ENCODE measurements at places on chromosomes 7 and 10.

DNA sequence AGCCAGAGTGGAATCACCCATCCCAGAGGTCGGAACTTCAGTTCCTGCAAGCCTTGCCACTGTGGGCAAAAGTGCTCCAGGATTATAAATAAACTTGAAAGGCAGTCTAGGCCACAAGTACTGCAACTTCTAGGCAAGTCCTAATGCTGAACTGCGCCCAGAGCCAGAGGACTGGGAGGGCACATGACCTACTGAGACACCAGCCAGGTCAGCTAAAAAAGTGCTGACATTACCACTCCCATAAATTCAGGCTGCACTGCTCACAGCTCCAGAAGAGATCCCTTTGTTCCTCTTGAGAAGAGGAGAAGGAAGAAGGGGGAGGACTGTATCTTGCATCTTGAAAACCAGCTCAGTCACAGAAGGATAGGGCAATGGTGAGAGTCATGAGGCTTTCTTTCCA lies 1084.1 kb upstream of the PHF14 start:
- no peak for DNase-seq

DNA sequence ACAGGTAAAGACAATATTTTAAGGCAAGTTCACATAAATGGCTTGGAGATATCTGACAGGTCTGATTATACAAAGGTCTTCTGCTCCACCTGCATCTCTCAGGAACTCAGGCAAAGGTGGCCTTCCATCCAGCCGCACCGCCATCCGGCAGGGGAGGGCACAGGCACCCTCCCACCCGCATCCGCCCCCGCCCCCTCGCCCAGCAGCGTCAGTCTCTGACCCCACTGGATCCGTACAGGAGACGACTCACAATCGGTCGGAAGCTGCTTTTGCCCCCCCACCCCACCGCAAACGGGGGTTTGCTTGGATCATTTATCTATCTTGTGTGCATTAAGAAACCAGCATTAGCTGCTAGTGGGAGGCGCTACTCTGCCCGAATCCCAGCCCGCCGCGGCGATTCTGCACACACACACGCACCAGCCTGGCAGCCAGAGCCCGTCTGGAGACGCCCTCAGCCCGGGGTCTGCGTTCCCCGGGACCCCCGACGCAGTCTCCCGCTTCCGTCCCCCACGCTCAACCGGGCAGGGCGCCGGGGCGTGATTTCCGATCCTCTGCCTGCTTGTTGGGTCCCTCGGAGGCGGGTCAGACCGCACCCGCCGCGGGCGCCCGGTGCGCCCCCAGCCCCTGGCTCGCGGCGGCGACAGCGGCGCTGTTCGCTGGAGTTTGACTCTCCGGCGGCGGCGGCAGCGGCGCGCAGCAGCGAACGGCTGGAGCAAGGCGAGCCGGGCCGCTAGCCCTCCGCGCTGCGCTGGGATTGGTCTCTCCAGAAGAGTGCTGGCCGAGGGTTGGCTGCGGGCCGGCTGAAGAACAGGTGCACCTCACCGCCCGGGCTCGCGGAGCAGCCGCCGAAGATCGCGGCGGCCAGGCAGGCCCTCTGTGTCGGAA lies 820 bp upstream of the NRG3 start:
- peak; percentile 74 for DNase-seq

- DNase-seq: no peak
Measured at GRCh38 chr10:71357792-71358265, 38.8 kb downstream of the SLC29A3 start.

DNA sequence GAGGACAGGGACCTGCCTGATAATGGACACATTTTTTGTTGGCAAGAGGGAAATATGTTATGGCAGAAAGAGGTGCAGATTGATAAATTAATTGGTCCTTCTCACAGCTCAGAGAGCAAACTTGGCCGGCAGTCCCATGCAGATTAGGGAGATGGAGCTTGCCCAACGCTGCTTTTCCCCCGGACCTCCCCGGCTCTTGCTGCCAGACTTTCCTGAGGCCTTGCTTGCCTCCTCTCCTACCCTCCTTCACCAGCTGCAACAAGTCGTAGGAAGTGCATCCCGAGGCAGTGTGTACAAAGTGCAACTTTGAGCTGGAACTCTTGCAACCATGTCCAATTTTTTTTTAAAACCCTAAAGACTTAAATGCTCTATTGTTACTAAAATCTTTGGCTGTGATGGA lies 215.5 kb downstream of the LRMDA start:
- DNase-seq: no peak

- no peak for DNase-seq
Measured at GRCh38 chr10:8767591-8767990, 713.1 kb downstream of the GATA3 start.

DNA sequence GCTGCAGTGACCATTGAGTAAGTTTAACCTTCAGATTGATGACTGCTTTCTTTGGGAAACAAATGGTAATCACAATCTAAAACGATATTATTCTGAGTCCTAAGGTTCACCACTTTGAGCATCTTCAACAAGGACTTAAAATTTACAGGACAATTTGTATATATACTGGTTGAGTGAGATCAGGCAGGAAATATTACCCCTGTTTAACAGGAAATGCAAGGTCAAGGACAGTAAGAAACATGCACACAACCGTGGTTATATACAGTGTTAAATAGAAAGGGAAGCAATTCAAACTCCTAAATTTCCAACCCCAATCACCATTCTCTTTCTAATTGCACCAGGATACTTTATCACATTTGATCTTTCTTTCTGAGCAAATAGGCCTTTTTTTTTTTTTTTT lies 96.1 kb downstream of the ZNF277 start:
- DNase-seq: no peak

- no peak for DNase-seq
Measured at GRCh38 chr7:77353911-77354310, 62.2 kb downstream of the GSAP start.

- no peak for DNase-seq
Measured at GRCh38 chr10:26391701-26392695, 46.1 kb upstream of the APBB1IP start.

DNA sequence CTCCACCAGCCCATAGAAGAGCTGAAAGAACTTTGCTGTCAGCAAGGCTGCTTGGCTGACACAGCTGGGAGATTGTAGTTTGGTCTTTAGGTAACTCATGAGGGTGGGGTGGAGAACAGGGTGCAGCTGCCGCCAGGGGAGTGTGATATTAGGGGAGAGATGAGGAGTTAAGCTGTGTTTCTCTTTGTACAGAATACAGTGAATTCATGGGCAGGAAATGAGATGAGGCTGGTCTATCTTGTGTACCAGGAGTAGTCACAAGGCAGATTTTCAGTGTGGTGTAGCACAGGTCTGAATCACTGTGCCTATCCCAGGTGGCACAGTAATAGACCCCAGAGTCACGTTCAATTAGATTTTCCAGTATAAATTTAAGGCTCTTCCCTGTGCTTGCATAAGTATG lies 56.6 kb upstream of the TARP start:
- no peak for DNase-seq

Data from femur (tissue), 1 donor.